Activated T-cell treated with anti-CD3 and anti-CD28 coated beads, Interleukin-2, amount 50 U/mL, for 4 hours (primary cell): ENCODE measurements at places on chromosomes 13 and 19. TPM values are rescaled to one million over a fixed set of nuclear protein-coding genes. Genes with fewer than 3 reads are reported as not detected.

DNA sequence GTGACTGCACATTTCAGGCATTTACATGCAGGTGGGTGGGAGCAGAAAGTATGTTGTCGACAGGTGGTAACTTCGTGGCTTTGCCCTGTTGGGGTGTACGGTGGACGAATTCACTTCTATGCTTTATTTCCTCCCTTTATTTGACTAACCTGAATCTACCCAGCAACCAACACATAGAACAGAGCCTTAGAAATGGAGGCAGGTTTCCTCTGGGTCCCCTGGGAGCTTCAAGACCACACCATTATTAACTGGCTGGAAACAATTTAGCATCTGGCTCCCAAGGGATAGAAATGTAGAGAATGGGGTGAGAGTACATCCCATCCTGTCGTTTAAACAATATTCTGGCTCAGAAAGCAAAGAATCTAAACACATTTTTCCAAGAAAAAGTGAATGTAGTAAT is 244.4 kb downstream of the DLEU7 start:
- DNase-seq: no peak

DNA sequence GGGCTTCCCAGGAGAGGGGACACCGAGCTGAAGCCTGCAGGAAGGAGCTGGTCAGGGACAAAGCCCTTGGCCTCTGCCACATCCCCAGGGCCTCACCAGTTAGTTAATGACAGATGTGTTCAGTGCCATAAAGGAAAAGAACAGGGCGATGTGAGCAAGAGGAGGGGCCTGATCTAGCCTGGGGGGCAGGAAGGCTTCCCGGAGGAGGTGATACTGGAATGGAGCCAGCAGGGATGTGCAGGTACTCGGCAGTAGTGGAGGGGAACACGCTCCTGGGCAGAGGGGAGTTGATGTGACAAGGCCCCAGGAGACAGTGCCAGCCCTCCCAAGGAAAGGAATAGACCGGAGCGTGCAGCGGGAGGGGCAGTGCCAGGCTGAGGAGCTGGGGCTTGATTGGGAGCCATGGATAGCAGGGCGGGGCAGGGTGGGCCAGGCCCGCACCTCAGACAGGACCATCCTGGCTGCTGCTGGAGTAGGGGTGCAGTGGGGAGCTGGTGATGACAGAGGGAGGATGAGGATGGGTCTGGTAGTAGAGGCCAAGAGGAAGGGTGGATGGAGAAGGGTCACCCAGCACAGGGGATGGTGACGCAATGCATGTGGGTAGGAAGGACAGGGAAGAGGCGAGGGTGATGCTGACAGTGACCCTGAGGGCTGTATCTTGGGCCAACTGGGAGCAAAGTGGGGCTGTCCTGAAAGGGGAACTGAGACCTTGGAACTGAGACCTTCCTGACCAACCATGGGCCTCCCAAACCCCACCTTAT is 4.1 kb downstream of the C19orf33 start:
- no peak for DNase-seq

- no peak for DNase-seq
Measured at GRCh38 chr13:106699311-106699710, 131.4 kb upstream of the ARGLU1 start.

DNA sequence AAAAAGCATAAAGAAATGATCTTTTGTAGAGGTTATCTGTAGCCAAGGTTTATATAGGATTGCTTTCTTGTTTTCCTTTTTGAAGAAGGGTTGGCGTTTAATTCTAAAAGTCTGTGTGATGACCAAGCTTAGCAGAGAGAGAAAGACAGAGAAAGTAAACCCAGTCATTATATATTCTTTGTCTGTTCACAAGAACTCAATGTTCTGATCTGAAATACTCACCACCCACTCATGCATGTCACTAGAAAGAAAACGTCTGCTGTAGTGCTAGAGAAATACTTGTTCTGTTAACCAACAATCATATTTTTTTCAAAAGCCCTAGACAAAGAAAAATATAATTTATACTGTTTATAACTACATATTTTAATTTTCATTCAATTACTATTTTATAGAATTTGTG is 173.7 kb upstream of the SLITRK5 start:
- no peak for DNase-seq

GRCh38 chr19:1560286-1560882 is 7.7 kb downstream of the MEX3D start:
- DNase-seq: no peak

GRCh38 chr19:39202998-39203355 is 1.1 kb downstream of the SYCN start:
- no peak for DNase-seq

DNA sequence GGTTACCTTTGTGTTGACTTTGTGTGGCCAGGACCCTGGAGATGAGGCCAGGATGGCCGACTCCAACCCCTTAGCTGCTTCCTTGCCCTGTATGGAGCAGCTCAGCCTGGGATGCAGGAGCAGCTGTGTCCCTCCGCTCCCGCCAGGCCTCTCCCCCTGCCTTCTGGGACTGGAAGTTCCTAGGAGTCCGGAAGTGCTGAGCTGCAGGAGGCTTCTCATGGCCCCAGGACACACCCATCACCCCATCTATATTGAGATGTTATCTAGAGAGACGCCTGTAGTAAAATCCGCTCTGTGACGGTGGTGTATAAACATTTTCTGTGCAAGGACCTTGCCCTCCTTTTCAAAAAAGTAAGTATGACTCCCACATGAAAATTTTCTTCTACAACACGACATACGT is 27.0 kb downstream of the WTIP start:
- no peak for DNase-seq

C19orf85 gene
- total RNA-seq: not detected

KLK12 gene
- not detected for total RNA-seq

GRCh38 chr13:34671137-34671536 is 270.9 kb upstream of the NBEA start:
- no peak for DNase-seq

LHB gene
- not detected for total RNA-seq

DNA sequence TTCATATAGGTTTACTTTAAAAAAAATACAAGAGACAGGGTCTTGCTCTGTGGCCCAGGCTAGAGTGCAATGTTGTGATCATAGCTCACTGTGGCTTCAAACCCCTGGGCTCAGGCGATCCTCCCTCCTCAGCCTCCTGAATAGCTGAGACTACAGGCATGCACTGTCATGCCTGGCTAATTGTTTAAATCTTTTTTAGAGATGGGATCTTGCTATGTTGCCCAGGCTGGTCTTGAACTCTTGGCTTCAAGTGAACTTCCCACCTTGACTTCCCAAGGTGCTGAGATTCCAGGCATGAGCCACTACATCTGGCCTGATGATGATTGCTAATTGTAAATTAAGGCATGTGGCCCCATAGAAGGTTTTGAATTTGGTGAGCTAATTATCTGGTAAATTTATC is 35.4 kb upstream of the ADGRE1 start:
- DNase-seq: no peak

- DNase-seq: no peak
Measured at GRCh38 chr13:79382545-79383275, 23.3 kb downstream of the RBM26 start.

- no peak for DNase-seq
Measured at GRCh38 chr19:18683958-18684641, 620 bp downstream of the CRTC1 start.

PTPRS gene
- 0.79 TPM for total RNA-seq

MICU2 gene
- total RNA-seq: 28.4 TPM

DNA sequence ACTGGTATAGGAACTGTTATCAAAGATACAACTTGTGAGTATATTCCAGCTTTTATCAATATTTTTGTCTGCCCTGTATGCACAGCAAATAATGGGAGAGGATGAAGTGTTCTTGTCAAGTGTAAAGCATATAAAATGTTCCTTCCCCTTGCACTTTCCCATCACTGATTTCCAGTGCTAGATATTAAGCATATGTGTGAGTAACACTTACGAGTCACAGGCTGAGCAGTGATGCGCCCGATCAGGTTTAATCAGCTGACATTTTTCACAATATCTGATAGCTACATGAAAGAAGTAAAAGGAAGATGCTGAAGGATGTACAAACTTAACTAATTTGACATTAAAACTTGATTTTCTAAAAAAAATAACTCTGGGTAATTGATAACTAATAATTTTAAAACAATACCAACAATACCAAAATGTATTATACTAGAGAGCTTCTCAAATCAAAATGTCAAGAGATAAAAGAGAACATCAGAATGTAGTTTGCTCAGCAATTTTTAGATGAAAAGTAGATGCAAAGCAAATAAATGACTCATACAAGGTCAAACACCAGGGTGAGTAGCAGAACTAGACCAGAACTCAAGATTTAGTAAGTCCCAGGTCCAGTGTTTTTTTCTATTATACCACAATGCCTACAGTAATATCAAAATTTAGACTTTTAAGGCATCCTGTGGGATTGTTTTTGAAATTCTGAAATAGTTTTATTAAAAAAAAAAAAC is 56.4 kb downstream of the ZDHHC20 start:
- DNase-seq: no peak

DNA sequence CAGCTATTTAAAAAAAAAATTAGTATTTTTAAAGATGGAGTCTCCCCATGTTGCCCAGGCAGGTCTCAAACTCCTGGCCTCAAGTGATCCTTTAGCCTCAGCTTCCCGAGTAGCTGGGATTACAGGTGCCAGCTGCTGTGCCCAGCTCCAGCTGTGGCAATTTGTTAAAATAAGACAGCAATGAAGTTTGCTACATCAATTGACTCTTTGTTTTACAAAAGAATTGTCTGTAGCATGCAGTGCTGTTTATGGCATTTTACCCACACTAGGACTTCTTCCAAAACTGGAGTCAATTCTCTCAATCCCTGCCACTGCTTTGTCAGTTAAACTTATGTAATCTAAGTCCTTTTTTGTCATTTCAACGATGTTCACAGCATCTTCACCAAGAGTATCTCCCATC is 49.3 kb downstream of the NDFIP2 start:
- no peak for DNase-seq

DNA sequence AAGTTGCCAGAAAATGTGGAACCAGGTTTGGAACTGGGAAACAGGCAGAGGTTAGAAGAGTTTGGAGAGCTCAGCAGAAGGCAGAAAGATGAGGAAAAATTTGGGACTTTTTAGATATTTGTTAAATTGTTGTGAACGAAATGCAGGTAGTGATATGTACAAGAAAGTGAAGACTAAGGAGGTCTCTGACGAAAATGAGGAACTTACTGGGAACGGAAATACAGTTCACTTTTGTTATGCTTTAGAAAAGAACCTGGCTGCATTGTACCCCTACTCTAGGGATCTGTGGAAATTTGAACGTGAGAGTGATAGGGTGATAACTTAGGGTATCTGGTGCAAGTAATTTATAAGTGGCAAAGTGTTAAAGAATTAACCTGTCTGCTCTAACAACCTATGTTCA is 632.4 kb downstream of the SLITRK5 start:
- no peak for DNase-seq

DNA sequence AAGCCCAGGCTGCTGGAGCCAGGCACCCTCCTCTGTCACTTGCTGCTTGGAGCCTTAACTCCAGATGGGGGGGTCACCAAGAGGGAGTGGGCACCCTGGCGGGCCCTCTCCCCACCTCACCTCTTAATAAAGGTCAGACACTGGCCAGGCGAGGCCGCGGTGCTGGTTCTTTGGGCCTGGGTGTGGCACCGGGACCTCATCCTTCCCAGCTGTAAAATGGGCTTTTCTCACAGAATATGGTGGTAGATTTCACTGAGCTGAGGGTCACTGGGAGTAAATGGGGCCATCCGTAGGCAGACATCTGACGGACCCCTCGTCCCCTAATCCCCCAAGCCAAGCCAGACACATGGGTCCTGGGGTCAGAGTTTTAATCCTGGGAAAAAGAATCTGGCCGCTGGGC is 14.9 kb downstream of the STAP2 start:
- DNase-seq: no peak
